ENCODE measurements at places on chromosomes 16 and 17.

DNA sequence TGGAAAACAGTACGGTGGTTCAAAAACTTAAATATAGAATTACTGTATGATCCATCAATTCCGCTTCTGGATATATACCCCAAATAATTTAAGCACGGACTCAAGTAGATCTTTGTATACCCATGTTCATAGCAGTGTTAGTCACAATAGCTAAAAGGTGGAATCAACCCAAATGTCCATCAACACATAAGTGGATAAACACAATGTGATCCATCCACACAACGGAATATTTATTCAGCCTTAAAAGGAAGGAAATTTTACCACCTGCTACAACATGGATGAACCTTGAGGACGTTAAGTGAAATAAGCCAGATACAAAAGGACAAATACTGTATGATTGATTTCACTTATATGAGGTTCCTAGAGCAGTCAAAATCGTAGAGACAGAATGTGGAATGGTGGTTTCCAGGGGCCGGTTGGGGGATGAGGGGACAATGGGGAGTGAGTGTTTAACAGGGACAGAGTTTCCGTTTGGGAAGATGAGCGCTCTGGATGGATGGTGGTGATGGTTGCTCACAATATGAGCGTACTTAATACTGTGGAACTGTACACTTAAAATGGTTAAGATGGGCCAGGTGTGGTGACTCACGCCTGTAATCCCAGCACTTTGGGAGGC is 5.4 kb upstream of the RNF222 start:
- no peak for DNase-seq

- DNase-seq: peak; percentile 96
These were observed at the start of gene LLGL1 for GRCh38 chr17:18225121-18225641. Gene LLGL1 (plus strand): TSS chr17:18225635. CDS start chr17:18225683, 48 bp downstream.

DNA sequence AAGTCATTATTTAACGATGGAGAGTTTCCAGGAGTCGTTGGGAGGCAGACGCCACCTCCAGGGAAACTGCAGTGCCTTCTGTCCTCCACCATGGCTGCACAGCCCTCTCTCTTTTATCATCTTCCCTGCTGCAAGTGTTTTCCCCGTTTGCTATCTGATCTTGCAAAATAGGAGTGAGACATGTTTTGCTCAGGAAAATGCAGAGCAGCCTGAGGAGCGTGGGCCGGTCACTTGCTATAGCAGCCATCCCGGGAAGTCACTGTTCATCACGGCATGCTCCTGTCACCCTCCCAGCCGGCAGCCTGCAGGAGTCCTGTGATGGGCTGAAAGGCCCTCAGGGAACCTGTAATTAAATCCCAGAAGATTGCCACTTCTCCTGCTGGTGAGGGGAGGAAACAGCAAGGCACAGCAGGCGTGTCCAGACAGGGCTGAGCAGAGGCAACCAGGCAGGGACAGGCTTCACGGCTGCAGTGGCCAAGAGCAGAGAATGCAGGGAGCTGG is 143.1 kb downstream of the GSG1L start:
- no peak for DNase-seq

- no peak for DNase-seq
These were observed 13.8 kb downstream of the ENGASE start for GRCh38 chr17:79088247-79088996.

DNA sequence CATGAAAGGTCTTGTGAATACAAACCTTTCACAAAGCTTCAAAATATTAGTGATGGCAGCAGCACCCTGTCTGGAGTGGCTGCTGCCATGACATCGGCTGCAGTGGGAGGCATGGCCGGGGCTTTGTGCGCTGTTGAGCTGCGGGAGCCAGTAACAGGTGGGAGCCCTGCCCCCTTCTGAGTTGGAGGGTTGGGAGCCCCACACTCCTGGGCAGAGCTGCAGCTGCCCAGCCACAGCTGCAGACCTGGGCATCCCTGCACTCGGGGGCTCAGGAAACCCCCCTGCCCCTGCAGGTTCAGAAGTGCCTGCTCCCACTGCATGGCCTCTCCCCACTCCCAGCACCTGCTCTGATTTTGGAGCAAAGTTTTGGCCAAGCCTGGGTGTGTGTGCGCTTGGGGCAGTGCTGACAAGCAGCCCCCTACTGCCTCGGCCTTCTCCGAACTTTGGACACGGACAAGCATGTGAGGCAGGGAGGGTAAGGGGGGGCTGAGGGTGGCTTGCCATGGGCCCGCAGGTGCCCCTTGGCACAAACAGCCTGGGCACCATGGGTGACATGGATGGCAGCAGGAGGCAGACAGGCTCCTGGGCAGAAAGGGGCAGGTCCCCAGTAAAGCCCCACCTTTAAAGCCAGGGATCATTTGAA is 42.7 kb downstream of the IST1 start:
- no peak for DNase-seq

DNA sequence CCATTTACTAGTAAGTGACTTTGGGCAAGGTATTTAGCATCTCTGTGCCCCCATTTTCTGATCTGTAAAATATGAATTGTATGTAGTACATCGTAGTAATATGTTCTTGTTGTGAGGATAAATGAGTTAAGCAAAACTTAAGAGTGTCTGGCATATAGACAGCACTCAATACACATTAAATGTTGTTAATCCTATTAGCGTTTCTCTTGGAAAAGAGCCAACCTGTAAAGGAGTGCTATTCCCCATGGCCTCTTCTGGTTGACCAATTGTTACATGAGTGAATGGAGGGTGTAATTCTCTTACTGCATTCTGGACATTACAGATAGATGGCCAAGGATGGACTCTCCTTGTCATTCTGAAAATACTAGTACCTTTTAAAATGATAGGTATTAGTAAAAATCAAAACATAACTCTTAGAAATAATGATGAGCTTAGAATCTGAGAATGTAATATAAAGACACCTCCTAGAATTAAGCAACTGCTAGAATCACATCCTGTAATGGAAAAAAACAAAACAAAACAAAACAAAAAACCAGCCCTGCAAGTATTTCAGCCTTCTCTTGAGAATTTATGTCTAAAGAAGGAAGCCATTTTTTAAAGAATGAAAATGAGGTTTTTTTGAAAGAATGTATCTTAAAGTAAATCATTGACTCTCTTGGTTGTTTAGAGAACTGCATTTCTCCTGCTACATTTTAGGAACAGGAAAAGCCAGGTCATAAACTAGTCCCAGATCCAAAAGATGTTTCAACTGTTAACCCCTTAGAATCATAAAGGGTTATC is 30.5 kb downstream of the IQCK start:
- no peak for DNase-seq

- no peak for DNase-seq
These were observed 897.7 kb upstream of the CDH8 start for GRCh38 chr16:62933929-62934328.

DNA sequence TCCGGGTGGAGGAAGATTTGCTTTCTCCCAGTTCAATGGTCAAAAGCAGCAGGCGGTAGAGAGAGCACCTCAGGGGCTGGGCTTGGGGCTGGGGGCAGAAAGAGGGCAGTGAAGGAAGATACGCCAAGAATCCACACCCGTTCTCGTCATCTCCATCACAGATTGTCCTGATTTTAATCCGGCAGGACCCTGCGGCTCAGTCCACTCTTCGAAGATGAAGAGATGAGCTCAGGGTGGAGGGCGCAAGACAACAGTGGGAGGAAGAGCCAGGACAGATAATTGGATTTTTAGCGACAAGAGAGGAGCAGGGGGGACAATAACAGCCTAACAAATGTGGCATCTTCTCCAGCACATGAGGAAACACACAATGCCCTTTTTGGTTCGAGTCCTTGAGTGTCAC is 165.9 kb downstream of the SDK2 start:
- DNase-seq: no peak

GRCh38 chr16:26149364-26150190 is 457.8 kb downstream of the HS3ST4 start:
- DNase-seq: no peak

DNA sequence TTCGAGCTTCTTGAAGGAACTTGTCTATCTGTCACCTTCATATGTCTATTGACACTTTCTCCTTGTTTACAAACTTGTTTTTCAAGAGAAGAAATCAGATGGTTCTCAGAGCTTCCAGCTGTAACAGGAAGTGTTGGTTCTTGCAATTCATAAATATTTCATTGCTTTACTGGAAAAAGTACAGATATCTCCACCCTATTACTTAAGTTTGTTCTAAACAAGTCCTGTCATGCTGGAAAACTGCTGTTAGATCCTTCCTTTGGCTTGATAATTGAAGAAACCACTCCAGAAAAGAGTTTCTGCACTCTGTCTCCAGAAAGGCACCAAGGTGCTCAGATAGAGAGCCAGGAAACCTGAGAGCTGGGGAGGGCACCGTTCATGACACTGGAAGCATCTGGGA is 181.6 kb downstream of the DNAH9 start:
- no peak for DNase-seq

- DNase-seq: no peak
These were observed 37.2 kb upstream of the PIK3R6 start for GRCh38 chr17:8904686-8905085.

DNA sequence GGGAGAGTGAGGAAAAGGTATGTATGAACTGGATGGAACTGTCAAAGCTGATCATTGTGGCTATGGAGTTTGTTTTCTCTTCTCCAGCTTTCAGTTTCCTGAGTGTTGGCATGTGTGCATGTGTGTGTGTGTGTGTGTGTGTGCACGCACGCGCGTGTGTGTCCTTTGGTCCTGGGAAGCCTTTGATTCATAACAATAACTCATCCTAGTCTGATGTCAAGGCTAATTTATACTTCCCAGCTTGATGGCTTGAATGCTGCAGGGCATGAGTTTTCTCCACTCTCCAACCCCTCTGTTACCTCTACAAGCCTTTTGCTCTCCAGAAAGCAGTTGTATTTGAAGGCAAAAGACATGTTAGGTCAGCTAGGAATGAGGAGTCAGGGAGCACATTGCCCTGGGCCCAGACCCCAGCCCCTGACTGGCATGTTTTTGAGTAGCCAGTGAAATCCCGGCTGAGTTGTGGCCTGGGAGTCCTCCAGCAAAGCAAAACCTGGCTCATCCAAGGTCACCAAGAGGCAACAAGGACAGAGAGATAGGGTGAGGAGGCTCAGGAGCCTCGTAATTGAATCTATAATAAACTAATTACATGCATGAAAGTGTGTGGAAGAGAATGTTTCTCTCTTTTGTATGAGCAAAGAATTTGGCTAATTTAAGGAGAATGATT is 8.9 kb upstream of the CDC42EP4 start:
- DNase-seq: no peak

DNA sequence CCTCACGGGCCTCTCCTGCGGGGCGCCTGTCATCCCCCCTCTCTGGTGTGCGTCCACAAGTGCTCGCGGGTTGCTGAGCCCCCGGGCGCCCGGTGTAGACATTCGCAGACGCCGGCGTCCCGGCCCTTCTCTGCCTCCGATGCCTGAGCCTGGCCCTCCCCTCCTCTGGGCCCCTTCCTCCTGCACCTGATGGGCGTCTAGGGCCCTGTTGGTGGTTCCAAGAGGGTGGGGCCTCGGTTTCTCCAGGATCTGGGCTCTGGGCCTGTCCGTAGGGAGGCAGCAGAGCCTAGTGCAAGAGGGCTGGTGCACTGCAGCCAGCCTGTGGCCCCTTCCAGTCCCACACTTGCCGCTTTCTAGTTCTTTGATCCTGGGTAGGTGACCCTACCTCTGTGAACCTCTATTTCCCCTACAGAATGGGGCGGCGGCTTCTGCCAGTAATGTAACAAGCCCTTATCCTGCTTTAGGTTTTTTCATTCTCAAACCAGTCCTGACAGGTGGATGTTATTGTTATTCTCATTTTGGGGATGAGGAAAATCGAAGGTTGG is 623 bp downstream of the E4F1 start:
- DNase-seq: no peak

GRCh38 chr17:5715478-5715877 is 131.2 kb upstream of the NLRP1 start:
- no peak for DNase-seq

- no peak for DNase-seq
These were observed 51.6 kb downstream of the N4BP1 start for GRCh38 chr16:48558371-48558841.

GRCh38 chr16:81642943-81643342 is 136.1 kb upstream of the PLCG2 start:
- DNase-seq: no peak

DNA sequence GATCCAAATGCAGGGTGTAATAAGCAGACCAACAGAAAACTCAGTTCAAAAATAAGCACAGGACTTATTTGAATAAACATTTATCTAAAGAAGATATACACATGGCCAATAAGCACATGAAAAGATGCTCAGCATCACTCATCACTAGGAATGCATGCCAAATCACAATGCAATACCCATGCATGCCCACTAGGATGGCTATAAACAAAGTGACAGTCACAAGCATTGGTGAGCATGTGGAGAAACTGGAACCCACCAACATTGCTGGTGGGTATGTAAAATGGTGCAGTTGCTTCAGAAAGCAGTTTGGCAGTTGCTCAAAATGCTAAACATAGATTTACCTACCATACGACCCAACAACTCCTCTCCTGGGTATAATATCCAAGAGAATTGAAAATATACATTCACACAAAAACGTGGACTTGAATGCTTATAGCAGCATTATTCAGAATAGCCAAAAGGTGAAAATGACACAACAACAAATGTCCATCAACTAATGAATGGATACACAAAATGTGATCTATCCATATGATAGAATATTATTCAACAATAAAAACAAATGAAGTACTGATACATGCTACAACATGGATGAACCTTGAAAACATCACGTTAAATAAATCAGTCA is 20.1 kb downstream of the UBE2O start:
- DNase-seq: no peak

DNA sequence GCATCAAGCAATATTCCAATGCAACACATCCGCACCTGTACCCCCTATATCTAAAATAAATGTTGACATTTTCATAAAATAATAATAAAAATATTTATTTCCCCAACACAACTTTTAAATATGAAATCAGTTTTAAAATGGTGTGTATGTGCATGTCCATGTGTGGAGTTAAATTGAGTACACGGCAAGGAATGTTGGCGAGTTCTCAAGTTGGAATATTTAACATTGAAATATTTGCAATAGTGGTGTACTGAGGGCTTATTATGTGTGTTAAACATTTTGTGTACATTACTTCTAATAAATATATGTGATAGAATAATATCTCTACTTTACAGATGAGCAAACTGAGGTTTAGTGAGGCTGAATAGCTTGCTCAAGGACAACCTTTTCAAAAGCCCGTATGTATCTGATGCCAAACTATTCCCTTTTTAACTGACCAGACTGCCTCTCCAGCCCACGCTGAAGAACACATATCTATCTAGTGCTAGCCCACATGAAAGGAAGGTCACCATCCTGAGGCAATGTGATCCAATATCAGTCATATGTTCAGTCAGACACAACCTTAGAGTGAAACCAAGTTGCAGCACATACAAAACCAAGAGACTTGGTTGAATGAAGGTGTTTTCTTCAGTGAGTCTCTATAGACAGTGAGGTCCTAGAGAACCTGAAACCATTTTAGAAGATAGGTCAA is 192.2 kb upstream of the CDH11 start:
- DNase-seq: no peak
